Breast epithelium (tissue), 4 donors: ENCODE measurements at places on chromosomes 2 and 18.

GRCh38 chr2:32235315-32235714 lies 29.4 kb downstream of the NLRC4 start:
- no peaks in the 10 kb centered on the region for H3K27me3 ChIP-seq
- peak; percentile 44 for DNase-seq
- no peak overlapping the region for H3K4me3 ChIP-seq
- H3K27ac ChIP-seq: no peak overlapping the region
- no peaks in the 10 kb centered on the region for H3K36me3 ChIP-seq

- DNase-seq: no peak
- peaks cover 2% of the 10 kb centered on the region for H3K27me3 ChIP-seq
- H3K4me1 ChIP-seq: no peaks in the 10 kb centered on the region
- no peak overlapping the region for H3K4me3 ChIP-seq
Observed at GRCh38 chr2:1486670-1487069, 73.4 kb downstream of the TPO start.

- H3K36me3 ChIP-seq: no peaks in the 10 kb centered on the region
- no peak for DNase-seq
- peak overlapping the region; percentile 64 for H3K27ac ChIP-seq
- H3K4me1 ChIP-seq: no peaks in the 10 kb centered on the region
Observed at GRCh38 chr2:225040856-225041206, 1.4 kb downstream of the DOCK10 start.

GRCh38 chr2:134491022-134491421 lies 227.8 kb downstream of the TMEM163 start:
- H3K36me3 ChIP-seq: no peaks in the 10 kb centered on the region
- DNase-seq: no peak
- H3K27ac ChIP-seq: no peak overlapping the region
- H3K27me3 ChIP-seq: no peaks in the 10 kb centered on the region

- peak; percentile 19 for DNase-seq
- H3K27ac ChIP-seq: peak within 1 kb of the TSS; percentile 90
- no peaks in the 10 kb centered on the region for H3K4me1 ChIP-seq
- H3K4me3 ChIP-seq: peak within 1 kb of the TSS; percentile 85
- no peaks in the 10 kb centered on the region for H3K27me3 ChIP-seq
Observed at GRCh38 chr2:101474731-101475384, at the start of gene RFX8. Gene RFX8 (minus strand): TSS chr2:101475112. CDS start chr2:101466848, 8,264 bp downstream.

GRCh38 chr18:9971313-9971920 lies 57.6 kb downstream of the VAPA start:
- H3K4me3 ChIP-seq: no peak overlapping the region
- no peaks in the 10 kb centered on the region for H3K27me3 ChIP-seq
- peak; percentile 70 for DNase-seq
- H3K36me3 ChIP-seq: no peaks in the 10 kb centered on the region

- no peak overlapping the region for H3K4me3 ChIP-seq
- no peaks in the 10 kb centered on the region for H3K4me1 ChIP-seq
- DNase-seq: no peak
- no peak overlapping the region for H3K27ac ChIP-seq
Observed at GRCh38 chr18:47036298-47036874, 965 bp upstream of the ELOA2 start.

GRCh38 chr2:241892299-241893137 lies 23.0 kb downstream of the RTP5 start:
- peaks cover 6% of the 10 kb centered on the region for H3K4me1 ChIP-seq
- DNase-seq: no peak
- no peak overlapping the region for H3K4me3 ChIP-seq
- no peaks in the 10 kb centered on the region for H3K36me3 ChIP-seq

DNA sequence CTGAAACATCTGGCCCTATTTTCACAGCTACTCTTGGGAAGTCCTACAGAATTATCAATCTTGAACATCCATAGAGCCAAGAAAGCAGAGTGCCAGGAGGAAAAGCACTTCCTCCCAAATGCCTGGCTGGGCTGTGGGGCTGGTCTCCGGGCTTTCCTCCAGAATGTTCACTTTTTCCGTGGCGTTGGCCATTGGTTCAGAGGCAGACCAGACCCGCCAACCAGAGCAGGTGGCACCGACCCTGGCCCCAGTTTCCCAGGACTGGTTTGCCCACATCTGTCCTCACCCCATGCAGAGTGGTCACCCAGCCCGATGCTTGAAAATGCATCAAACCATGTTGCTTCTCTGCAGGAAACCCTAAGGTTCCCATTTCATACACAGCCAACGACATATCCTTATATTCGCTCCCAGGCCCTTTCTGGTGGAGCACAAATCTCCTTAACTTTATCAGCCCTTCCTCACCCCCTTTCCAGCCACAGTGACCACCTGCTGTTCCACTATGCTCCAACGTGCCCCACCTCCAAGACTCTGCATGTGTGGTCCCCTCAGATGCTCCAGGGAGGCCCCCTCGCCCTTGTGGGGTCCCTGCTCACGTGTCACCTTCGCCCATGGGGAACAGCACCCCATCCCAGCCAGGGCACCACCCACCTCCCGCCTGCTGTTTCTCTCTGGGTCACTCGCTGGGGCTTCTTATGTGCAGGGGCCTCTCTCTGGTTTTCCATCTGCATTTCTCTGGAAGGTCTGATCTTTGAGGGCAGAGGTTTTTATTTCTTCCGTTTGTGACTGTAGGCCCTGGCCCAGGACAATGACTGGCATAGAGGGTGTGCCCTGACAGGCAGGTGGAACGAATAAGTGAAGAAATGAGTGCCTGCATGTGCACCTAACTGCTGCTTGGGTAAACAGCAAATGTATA lies 92.9 kb downstream of the PXDN start:
- peaks cover 6% of the 10 kb centered on the region for H3K36me3 ChIP-seq
- H3K4me3 ChIP-seq: no peak overlapping the region
- H3K27ac ChIP-seq: peak overlapping the region; percentile 10

- H3K27me3 ChIP-seq: no peaks in the 10 kb centered on the region
- no peak overlapping the region for H3K27ac ChIP-seq
- H3K4me1 ChIP-seq: no peaks in the 10 kb centered on the region
- no peak for DNase-seq
- H3K36me3 ChIP-seq: no peaks in the 10 kb centered on the region
Observed at GRCh38 chr18:5606951-5607350, 63.2 kb upstream of the EPB41L3 start.
